ENCODE measurements at places on chromosomes 3 and 15. TPM values are rescaled to one million over a fixed set of nuclear protein-coding genes. Genes with fewer than 3 reads are reported as not detected.

GRCh38 chr15:55633731-55634130 lies 45.6 kb upstream of the PYGO1 start:
- DNase-seq, result no peak

GRCh38 chr3:170700054-170700404 lies 114.2 kb upstream of the SLC7A14 start:
- no peak for DNase-seq

DNA sequence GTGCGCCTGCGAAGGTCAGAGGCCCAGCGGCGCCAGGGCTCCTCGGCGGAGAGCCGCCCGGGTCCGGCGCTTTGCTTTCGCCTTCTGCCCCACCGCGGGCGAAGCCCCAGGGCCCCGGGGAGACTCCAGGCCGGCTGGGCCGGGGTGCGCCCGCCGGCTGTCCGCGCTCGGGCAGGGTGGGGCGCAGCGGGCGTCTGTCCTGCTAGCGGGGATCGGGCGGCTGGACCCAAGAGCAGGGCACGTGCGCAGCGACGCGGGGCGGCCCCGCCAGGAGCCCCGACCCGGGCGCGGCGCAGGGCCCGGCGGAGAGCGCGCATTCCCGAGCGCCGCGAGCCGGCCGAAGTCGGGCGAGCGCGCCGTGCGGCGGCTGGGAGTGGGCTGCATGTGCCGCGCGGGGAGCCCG lies 569 bp upstream of the ALDH1A3 start:
- peak; percentile 87 for DNase-seq

GRCh38 chr3:50338965-50339364 lies 1.7 kb downstream of the RASSF1 start:
- DNase-seq, result no peak

DNA sequence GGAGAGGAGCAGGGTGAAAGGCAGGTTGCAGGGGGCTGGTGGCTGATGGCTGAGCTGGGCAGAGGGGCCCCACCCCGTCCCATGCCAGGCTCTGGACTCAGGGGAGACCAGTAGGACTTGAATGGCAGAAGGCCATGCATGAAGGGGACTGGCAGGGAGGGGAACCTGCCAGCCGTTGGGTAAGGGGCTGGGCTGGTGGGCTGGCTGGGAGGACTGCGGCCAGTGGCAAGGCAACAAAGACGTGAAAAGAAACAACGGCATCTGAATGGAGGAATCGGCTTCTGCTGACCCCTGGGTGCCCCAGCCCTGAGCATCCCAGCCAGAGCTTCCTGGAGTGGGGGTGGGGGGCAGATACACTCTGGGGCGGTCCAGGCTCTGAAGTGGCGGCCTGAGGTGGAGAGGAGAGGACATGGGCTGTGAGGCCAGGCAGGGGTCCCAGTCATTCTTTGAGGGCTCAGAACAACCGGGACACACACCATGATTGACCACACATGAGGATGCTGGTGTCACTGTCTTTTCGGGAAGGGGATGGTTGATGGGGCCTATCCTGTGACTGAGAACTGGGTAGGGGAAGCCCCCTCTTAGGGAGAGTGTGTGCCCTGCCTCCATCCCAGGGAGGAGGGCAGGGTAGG lies 11.7 kb downstream of the GLYCTK start:
- peak; percentile 84 for DNase-seq

GRCh38 chr3:14839236-14839635 lies 20.5 kb downstream of the FGD5 start:
- DNase-seq, result no peak

Gene FRMD5
- total RNA-seq, result 3.3 TPM

Gene ZNF717
- total RNA-seq, result 18.5 TPM

Gene DLEC1
- total RNA-seq, result 0.29 TPM

Gene MYLK
- 232 TPM for total RNA-seq

Gene EBLN2
- 6.2 TPM for total RNA-seq

Data from osteoblast (primary cell).